Activated B cell treated with CpG ODN at 0.5 μM for 24 hours (primary cell): ENCODE measurements at places on chromosomes 12 and 14.

DNA sequence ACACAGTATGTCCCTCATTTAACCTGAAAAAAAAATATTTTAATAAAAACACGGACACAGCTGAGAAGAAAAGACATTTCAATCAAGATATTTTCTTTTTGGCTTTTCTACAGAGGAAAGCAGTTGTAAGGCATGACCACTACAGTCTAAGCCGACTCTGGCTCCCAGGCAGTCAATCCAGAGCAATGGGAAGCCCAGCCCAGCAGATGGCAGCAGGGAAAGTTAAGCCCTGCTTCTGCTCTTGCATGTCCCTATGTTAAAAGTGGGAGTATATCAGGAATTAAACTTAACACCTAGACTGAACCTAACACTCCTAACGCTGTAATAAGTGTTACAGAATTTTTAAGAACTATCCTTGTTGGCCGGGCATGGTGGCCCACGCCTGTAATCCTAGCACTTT lies 19.5 kb upstream of the HAL start:
- no peak overlapping the region for H3K27ac ChIP-seq
- H3K4me3 ChIP-seq: no peak overlapping the region
- peaks cover 16% of the 10 kb centered on the region for H3K4me1 ChIP-seq
- H3K27me3 ChIP-seq: no peaks in the 10 kb centered on the region

- no peak overlapping the region for H3K27ac ChIP-seq
- no peak overlapping the region for H3K4me3 ChIP-seq
- H3K4me1 ChIP-seq: no peaks in the 10 kb centered on the region
- no peaks in the 10 kb centered on the region for H3K27me3 ChIP-seq
These were observed 1509.2 kb upstream of the SEL1L start for GRCh38 chr14:83042858-83043257.

GRCh38 chr12:26077915-26078702 lies 46.7 kb downstream of the BHLHE41 start:
- no peak for DNase-seq
- no peak overlapping the region for H3K27ac ChIP-seq

DNA sequence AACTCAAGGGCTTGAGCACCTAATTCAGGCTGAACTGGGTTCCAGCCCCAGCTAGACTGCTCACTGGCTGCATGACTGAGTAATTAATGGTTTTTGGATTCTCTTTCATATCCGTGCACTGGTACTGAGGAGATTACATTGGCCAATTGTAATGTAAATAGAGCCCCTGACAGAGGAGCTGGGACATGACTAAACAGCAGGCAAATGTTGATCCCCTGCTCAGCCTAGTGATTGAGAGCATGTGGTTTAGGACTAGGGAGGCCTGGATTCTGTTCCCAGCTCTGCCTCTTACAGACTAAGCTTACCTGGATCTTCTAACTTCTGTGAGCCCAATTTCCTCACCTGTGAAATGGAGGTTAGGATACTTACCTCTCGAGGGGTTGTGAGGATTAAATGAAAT lies 204.3 kb downstream of the ESR2 start:
- H3K27ac ChIP-seq: no peak overlapping the region
- DNase-seq: no peak
- H3K4me3 ChIP-seq: no peak overlapping the region
- peaks cover 12% of the 10 kb centered on the region for H3K36me3 ChIP-seq
- H3K4me1 ChIP-seq: no peaks in the 10 kb centered on the region

DNA sequence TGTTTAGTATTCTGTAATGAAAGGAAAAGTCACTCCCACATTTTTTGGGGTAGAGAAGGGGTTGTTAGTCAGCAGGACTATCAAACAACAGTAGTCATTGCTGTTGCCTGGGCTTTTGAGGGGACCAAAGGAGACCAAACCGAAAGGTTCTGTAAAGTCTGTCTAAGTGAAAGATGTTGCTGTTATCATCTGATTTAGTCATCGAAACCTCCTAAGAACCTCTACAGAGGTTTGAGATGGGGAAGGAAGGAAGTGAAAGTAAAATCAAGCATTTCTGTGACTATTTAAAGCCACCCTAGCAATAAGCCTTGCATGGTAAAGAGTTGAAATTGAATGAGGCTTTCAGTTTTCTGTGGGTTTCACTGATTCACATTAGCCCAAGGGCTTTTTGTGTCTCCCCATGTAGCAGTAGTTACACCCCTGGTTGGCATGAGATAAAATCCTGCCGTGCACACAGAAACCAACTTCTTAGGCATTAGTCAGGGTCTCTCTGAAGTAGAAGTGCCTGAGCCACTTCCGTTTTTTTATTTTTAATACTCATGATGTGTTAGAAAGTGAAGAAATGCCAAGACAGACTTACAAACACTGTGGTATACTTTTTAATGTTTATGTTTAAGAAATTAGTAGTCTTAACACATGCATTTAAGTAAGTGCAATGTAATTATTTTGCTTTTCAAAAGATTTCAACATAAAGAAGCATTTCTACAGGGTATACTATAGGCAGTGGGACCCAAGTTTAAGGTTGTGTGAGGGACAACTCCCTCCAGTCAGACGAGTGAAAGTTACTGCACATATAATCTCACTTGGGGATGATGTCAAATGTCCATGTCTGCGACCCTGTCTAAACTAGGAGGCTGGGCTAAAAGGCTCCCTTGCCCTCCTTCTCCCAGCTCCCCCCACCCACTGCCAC lies 50.4 kb downstream of the DYRK2 start:
- H3K27ac ChIP-seq: peak overlapping the region; percentile 86
- no peaks in the 10 kb centered on the region for H3K36me3 ChIP-seq
- DNase-seq: no peak
- peak overlapping the region; percentile 74 for H3K4me3 ChIP-seq

DNA sequence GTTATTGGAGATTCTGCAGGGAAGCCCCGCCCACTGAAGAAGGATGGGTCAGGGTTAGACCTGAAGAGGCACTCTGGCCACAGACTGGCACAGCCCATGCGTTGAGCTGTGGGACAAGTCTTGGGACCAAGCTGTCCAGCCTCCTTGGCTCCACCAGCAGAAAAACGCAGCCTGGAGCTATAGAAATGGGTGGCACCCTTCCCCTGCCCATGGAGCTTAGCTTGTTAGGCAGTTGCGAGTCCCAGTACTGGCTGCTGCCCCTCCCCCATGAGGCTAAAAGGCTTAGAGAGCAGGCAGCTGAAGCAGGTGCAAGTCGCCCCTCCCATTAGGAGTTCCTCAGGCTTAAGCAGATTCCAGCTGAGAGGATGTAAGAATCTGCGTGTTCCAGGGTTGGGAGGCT lies 1124.0 kb upstream of the TMEM132C start:
- no peak for DNase-seq
- H3K4me1 ChIP-seq: no peaks in the 10 kb centered on the region
- no peak overlapping the region for H3K27ac ChIP-seq
- H3K4me3 ChIP-seq: no peak overlapping the region
- no peaks in the 10 kb centered on the region for H3K36me3 ChIP-seq

GRCh38 chr12:129028844-129029243 lies 175.6 kb downstream of the GLT1D1 start:
- no peaks in the 10 kb centered on the region for H3K4me1 ChIP-seq
- no peak for DNase-seq
- peaks cover 2% of the 10 kb centered on the region for H3K27me3 ChIP-seq
- H3K27ac ChIP-seq: no peak overlapping the region

- no peak for DNase-seq
- no peaks in the 10 kb centered on the region for H3K36me3 ChIP-seq
- H3K4me3 ChIP-seq: no peak overlapping the region
- no peaks in the 10 kb centered on the region for H3K27me3 ChIP-seq
- no peak overlapping the region for H3K27ac ChIP-seq
- no peaks in the 10 kb centered on the region for H3K4me1 ChIP-seq
These were observed 28.5 kb upstream of the ANHX start for GRCh38 chr12:133264173-133264572.

DNA sequence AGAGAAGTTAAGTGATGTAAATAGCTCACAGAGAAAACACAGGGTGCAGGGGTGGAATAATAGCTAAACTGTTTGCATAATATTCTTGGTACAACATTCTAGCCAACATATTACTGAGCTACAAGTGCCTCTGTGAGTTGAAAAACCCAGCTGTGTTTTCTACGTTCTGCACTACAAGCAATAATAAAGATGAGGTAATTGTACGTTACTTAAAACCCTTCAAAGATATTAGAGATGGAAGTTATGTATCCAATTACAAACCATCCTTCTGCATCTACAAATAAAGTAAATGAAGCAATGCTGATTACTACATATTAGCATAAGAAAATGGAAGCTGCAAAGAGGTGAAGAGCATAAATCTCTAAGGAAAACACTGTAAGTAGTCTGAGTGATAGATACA lies 271.4 kb downstream of the SSPN start:
- peaks cover 43% of the 10 kb centered on the region for H3K4me1 ChIP-seq
- peaks cover 10% of the 10 kb centered on the region for H3K36me3 ChIP-seq
- H3K27me3 ChIP-seq: no peaks in the 10 kb centered on the region
- DNase-seq: no peak
- no peak overlapping the region for H3K27ac ChIP-seq

DNA sequence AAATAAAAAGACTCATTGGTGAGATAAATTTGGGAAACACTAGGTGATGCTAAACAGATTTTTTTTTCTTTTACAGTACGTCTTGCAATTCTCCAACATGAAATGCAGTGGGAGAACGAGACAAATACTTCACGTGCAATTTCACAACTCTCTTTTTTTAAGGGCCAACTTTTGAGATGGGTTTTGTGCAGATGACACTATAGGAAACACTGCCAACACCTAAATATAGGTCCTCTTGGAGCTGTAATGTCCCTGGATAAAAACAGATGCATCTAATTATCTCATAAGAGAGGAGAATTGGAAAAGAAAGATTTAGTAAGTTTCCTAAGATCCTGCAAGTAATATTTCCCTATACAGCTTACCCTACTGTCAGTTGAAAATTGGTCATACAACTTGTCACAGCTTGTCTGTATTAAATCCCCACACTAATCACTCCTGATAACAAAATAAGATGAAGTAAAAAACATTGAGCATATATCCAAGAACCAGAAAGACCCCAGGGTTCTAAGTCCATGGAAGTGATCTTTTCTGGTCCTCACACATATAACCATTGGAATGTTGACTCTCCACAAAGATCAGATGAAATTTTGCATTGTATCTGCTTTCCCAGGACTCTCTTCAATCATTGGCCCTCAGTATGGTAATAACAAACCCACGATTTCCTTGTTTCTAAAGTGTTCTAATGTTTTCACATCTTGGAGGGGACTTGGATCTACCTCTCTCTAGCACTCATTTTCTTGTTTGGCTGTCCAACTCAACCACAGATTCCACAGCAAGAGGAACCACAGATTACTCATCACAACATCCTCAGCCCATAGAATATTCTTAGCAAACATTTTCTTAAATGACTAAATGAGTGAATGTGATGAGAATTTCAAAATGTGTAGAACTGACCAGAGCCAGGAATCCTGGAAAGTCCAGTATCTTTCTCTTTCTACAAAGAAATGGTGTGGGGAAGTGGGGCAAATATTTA lies 769.4 kb upstream of the USP15 start:
- H3K27ac ChIP-seq: no peak overlapping the region
- DNase-seq: no peak
- H3K4me3 ChIP-seq: no peak overlapping the region
- no peaks in the 10 kb centered on the region for H3K36me3 ChIP-seq
- no peaks in the 10 kb centered on the region for H3K4me1 ChIP-seq

GRCh38 chr14:100889641-100890040 lies 13.9 kb downstream of the RTL1 start:
- H3K27ac ChIP-seq: no peak overlapping the region
- no peak overlapping the region for H3K4me3 ChIP-seq
- no peaks in the 10 kb centered on the region for H3K36me3 ChIP-seq

DNA sequence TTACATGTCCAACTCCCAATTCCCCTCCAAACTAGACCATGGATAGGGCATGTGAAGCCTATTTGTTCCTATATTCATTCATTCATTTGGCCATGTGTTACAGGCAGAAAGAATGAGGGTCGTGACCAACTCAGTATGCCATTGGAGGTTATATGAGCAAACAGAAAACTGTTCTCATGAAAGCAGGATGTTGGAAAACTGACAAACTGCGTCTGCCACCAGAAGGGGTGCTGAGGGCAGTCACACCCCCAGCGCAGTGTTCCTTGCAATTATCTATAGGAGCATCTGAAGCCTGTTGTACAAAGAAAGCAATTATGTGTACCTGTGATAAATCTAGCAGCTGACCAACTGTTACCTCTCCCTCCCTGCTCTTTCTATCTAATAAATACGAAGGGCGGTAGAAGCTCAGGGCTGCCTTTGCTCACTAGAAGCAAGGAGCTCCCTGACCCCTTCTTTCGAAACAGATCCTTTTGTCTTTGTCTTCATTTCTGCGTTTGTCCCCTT lies 21.1 kb downstream of the ENTPD5 start:
- H3K27ac ChIP-seq: no peak overlapping the region
- peaks cover 6% of the 10 kb centered on the region for H3K36me3 ChIP-seq
- no peaks in the 10 kb centered on the region for H3K4me1 ChIP-seq

- no peaks in the 10 kb centered on the region for H3K27me3 ChIP-seq
- H3K36me3 ChIP-seq: no peaks in the 10 kb centered on the region
- peaks cover 12% of the 10 kb centered on the region for H3K4me1 ChIP-seq
- H3K4me3 ChIP-seq: no peak overlapping the region
- no peak for DNase-seq
These were observed 229.8 kb downstream of the ALX1 start for GRCh38 chr12:85509857-85510256.

GRCh38 chr12:51262758-51263177 lies 7.4 kb downstream of the SMAGP start:
- no peaks in the 10 kb centered on the region for H3K27me3 ChIP-seq
- no peak for DNase-seq
- no peak overlapping the region for H3K27ac ChIP-seq
- H3K4me3 ChIP-seq: no peak overlapping the region

- no peaks in the 10 kb centered on the region for H3K27me3 ChIP-seq
- no peak for DNase-seq
- no peak overlapping the region for H3K27ac ChIP-seq
- no peaks in the 10 kb centered on the region for H3K4me1 ChIP-seq
- H3K36me3 ChIP-seq: no peaks in the 10 kb centered on the region
These were observed 10.1 kb upstream of the RASSF3 start for GRCh38 chr12:64600164-64600561.

- H3K4me3 ChIP-seq: no peak overlapping the region
- H3K27me3 ChIP-seq: no peaks in the 10 kb centered on the region
- peaks cover 47% of the 10 kb centered on the region for H3K36me3 ChIP-seq
- H3K4me1 ChIP-seq: peaks cover 25% of the 10 kb centered on the region
These were observed 32.8 kb downstream of the DGLUCY start for GRCh38 chr14:91146661-91147060.

DNA sequence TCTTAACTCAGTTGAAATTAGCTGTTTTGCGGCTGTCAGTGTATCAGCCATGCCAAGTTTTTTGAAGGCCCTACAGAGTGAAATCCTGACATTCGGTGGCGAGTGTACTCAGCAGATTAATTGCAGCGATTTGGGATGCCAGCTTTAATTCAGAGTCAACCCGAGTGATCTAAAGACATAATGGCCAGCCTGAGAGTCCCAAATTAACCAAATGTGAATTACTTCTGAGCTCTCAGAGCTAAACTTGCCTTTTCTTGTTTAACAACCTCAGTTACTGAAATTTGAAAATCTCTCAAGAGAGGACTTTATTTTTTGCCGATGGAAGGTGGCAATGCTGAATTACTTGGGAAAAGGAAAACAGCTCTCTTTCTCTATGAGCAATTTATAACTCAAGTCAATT lies 148.5 kb downstream of the GLT1D1 start:
- peaks cover 3% of the 10 kb centered on the region for H3K27me3 ChIP-seq
- no peak overlapping the region for H3K4me3 ChIP-seq
- no peaks in the 10 kb centered on the region for H3K36me3 ChIP-seq
- H3K27ac ChIP-seq: no peak overlapping the region
- no peaks in the 10 kb centered on the region for H3K4me1 ChIP-seq

- no peak overlapping the region for H3K4me3 ChIP-seq
- H3K4me1 ChIP-seq: peaks cover 53% of the 10 kb centered on the region
- no peaks in the 10 kb centered on the region for H3K27me3 ChIP-seq
- peaks cover 8% of the 10 kb centered on the region for H3K36me3 ChIP-seq
- H3K27ac ChIP-seq: no peak overlapping the region
These were observed 86.2 kb downstream of the DENND5B start for GRCh38 chr12:31504625-31505222.
